ENCODE measurements at places on chromosomes 1 and 21. TPM values are rescaled to one million over a fixed set of nuclear protein-coding genes. Genes with fewer than 3 reads are reported as not detected.

VSIG8 gene
- 0.12 TPM for total RNA-seq

SLC35F3 gene
- total RNA-seq, result 0.12 TPM

KRTAP10-8 gene
- total RNA-seq, result not detected

OPRD1 gene
- not detected for total RNA-seq

RHCE gene
- total RNA-seq, result 0.75 TPM

GPR52 gene
- 0.89 TPM for total RNA-seq

PLPPR5 gene
- total RNA-seq, result 0.89 TPM

CELA3A gene
- not detected for total RNA-seq

OR2T12 gene
- not detected for total RNA-seq

DIO1 gene
- total RNA-seq, result not detected

MTARC2 gene
- total RNA-seq, result 1.5 TPM
